OCI-M1 (cell line): ENCODE measurements at places on chromosomes 2 and 18.

DNA sequence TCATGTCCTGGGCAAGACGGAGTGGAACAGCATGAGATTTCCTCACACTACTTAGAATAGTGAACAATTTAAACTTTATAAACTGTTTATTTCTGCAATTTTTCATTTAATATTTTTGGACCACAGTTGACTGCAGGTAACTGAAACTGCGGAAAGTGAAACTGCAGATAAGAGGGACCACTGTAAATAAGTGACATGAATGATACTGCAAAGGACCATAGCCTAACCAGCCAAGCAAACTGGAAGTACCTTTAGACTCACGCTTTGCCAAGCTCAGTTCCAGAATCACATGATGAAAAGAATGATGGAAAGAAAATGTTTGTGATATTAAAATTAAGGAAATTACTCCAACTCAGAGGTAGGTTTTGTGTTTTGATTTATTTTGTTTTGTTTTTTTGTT is 94.6 kb upstream of the ITGA4 start:
- no peak for DNase-seq

GRCh38 chr18:55236150-55236931 is 277.1 kb upstream of the CCDC68 start:
- DNase-seq, result peak; percentile 76

DNA sequence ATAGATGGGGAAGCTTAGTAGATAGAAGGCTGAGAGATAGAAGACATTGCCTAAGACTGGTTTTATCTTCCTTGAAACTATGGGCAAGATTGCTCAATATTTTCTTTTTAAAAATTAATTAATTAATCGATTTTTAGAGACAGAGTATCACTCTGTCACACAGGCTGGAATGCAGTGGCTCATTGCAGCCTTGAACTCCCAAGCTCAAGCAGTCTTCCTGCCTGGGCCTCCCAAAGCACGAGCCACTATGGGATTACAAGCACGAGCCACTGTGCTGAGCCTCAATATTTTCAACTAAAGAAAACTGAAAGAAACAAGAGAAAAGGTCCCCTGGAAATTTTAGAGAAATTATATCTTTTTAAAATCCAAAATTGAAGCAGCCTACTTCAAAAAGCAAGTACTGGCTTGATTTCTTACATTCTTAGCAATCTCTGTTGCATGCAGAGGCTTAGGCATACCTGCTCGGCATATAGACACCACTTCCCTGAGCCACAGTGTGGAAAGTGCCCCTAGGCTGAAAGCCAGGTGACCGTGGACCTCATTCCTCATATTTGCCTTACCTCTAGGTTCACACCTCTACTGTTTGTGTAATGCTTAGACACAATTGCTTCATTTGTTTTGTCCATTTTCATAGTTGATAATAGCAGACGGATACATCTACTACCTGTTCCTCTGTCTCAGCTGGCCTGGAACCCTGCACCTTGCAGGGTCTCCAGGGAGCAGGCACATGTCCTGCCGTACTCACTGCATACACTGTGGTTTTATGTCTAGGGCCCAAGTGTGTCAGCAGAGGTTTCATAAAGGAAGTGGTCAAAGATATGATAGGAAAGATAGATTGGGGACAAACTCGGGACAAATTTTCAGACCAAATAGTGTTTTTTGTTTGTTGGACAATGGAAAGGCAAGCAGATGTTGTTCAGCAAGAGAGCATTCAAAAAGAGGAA is 166.5 kb upstream of the ALPP start:
- peak; percentile 44 for DNase-seq

DNA sequence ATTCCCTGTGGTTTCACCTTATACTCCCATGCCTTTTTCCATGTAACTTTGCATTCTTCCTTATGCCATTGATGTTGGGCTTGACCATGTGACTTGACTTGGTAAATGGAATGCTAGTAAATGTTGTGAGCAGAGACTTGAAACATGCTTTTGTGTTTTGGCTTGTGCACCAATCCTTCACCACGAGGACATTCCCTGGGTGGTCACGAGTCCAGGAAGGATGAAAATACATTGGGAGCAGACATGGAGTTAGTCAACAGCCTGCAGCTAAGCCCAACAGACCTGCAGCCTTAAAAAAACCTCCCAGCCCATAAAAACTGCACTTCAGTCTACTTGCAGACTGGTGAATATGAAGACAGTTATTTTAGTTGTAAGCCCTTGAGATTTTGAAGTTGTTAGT is 116.5 kb upstream of the SPATS2L start:
- DNase-seq, result no peak

GRCh38 chr2:40483549-40484243 is 31.8 kb upstream of the SLC8A1 start:
- DNase-seq, result no peak

DNA sequence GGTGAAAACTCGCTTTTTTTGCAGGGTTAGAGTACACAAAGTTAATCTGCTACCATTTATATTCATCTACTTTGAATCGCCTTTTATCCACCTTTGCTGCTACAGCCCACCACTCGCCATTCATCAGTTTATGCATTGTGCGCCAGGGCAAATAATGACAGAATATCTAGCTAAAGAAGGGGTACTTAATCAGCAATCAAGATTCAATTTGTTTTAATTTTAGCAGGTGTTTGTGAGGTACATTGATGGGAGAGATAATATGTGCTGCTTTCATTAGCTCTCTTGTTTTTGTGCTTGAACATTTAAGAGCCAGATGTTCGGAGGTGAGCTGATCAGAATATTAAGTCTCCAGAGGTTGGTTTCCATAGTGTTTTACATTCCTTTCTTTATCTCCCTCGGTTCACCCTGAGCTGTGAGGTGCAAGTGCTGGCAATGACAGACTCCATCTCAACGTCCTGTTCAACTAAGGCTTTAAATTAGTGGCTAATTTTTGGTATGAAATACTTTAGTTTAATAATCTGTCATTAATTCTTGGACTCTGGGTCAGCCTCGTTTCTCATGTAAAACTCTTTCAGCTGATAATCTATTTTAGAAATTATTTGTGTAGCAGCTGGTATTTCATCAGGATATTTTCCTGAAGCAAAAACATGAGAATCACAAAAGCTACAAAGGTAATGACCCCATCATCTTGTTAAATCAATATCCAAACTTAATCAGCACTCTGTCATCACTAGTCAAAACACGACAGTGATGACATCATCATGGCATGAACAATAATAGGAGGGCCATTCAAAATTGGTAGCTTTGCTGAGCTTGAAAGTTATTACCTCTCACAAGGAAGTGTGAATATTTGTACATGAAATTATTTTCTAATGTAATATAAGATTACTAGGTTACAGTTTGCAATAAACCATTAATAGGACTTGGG is 479.9 kb upstream of the FANCL start:
- DNase-seq, result no peak

DNA sequence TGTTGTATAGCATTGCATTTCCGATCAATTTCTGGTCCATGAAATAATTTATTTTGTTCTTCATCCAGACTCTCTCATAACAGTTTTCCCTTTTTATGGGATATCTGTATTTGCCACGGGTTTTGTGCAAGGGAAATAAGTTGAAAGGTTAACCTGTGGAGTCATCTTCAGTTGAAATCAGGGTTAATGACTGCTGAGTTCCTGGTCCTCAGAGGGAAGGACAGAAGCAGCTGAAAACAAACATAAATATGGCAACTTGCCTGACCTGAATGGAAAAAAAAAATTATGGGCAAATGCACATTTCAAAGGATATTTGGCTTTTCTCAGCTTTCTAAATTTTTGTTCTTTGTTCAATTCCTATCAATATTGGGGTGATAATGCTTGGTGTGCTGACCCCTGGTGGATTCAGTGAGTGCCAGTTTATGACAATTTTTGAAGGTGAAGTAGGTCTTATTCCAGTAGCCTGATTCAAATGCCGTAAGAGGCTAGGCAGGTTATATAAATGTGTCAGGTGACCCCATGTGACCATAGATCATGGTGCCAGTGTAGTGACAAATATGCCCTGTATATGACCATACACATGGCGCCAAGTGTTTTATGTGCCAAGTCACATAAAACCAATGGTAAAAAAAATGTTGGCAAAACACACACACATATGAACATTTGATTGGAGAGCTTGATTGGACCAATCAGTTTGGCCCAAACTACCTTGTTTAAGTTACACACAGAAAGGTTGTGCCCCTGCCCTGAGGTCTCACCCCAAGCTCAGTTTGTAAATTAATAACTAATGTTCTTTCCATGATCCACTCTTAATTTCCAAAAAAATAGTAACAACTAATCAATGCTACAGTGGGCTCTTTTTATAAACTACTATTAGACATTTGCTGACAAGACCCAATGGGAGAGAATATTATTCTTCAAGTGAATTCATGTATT is 47.6 kb upstream of the FAM124B start:
- peak; percentile 17 for DNase-seq

DNA sequence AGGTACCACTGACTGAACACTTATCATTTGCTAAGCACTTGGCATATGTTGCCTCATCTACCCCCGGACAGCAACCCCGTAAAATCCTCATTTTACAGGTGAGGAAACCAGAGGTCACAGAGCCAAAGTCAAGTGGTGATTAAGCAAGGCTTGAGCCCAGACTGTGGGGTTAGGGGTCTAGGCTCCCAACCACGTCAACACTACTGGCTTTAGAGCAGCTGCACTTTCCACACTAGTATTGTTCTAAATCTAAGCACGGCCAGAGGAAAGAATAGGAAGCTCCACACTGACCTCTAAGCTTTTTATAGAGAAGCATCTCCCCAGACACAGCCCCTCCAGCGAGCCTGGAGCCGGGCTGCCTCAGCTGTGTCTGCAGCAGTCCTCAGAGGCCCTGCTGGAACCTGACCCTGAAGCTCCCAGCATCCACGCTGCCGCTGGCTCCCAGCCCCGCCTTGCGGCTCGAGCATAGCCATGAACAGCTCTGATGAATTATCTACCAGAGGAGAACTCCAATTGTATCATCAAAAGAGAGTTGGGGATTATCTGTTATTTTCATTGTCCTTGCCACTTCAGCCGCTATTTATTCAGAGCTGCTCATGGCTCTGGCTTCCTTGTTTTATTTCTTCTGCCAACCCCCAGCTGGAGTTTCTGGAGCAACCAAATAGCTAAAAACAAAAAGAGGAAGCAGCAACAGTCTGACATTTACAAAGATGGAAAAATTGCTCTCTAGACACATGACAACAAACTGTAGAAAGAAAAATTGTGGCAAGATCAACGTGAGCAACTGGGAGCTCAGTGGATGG is 62.2 kb upstream of the RTN4 start:
- peak; percentile 83 for DNase-seq
